ENCODE measurements at places on chromosomes 2 and 18. TPM values are rescaled to one million over a fixed set of nuclear protein-coding genes. Genes with fewer than 3 reads are reported as not detected.

The RAB6C gene
- total RNA-seq = not detected

The COL4A4 gene
- total RNA-seq = 3.1 TPM

The WDR43 gene
- total RNA-seq = 91.5 TPM

The MBD1 gene
- 42.4 TPM for total RNA-seq

The CCDC74B gene
- 5.7 TPM for total RNA-seq

The CGREF1 gene
- total RNA-seq = 8.5 TPM

The ZSWIM2 gene
- not detected for total RNA-seq

The GAL3ST2 gene
- 0.33 TPM for total RNA-seq

The TMX3 gene
- 24.2 TPM for total RNA-seq

The GCG gene
- not detected for total RNA-seq

The ASB18 gene
- total RNA-seq = not detected

The DNAJC10 gene
- total RNA-seq = 77.8 TPM

The RSAD2 gene
- 0.27 TPM for total RNA-seq

The FTCDNL1 gene
- 2.6 TPM for total RNA-seq

The C2orf80 gene
- total RNA-seq = not detected

The OTOS gene
- total RNA-seq = not detected

The OSR1 gene
- total RNA-seq = 5.8 TPM

The HSPD1 gene
- 578 TPM for total RNA-seq

The SMC6 gene
- 21.6 TPM for total RNA-seq

The PNO1 gene
- total RNA-seq = 59.4 TPM

The TUBA3E gene
- total RNA-seq = 0.78 TPM

The FKBP7 gene
- 8.9 TPM for total RNA-seq

The CRYGD gene
- total RNA-seq = not detected

The LBX2 gene
- total RNA-seq = 2.9 TPM

The SLC9A4 gene
- not detected for total RNA-seq

The GPR148 gene
- not detected for total RNA-seq

The DPY30 gene
- total RNA-seq = 93.8 TPM

The ARL5A gene
- 22.1 TPM for total RNA-seq

The STK25 gene
- 76.7 TPM for total RNA-seq

The C1QL2 gene
- total RNA-seq = 0.28 TPM

The VAMP8 gene
- 23.2 TPM for total RNA-seq

The MTLN gene
- 143 TPM for total RNA-seq

The POLE4 gene
- total RNA-seq = 162 TPM

The TRIM54 gene
- 0.73 TPM for total RNA-seq

The DCAF17 gene
- 9.4 TPM for total RNA-seq

The C2orf72 gene
- total RNA-seq = 5.3 TPM

The TGFA gene
- total RNA-seq = 5.9 TPM

Data from A549 treated with ZK216348 at 1 μM for 4 hours (cell line).